Natural killer cell (primary cell): ENCODE measurements at places on chromosomes 7 and 10. TPM values are rescaled to one million over a fixed set of nuclear protein-coding genes. Genes with fewer than 3 reads are reported as not detected.

The ANXA8L1 gene
- total RNA-seq: not detected

DNA sequence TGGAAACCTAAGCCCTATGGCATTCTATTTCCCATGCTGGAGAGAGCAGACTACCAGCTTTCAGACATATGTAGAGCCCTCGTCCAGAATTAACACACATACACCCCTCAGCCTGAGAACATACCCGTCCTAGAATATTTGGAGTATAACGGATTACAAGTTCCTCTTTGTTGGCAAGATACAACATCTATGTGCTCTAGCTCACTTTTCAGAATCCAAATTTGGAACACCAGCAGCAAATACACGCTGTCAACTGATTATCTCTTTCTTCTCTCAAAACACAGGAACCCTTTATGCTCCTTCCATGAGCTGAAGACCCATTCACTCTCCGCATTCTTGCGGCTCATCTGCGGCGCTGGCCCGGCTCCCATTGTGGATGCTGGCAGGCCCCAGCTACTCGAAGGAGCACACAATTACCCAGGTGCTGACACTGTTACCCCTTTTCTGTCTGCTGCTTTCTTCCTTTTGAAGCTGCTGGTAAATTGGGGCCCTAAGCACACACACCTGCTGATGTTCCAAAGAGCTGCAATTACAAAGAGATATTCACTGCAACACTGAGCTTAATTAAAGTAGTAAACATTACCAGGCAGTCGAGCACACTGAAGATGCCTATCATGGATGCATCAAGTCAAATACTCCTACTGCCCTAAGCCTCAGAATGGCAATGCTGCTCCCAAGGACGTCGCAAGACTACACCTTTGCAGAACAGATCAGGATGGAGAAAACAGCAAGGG is 70.0 kb downstream of the VOPP1 start:
- peaks cover 8% of the 10 kb centered on the region for H3K36me3 ChIP-seq
- H3K27ac ChIP-seq: no peak overlapping the region
- no peak overlapping the region for H3K4me3 ChIP-seq
- DNase-seq: no peak

DNA sequence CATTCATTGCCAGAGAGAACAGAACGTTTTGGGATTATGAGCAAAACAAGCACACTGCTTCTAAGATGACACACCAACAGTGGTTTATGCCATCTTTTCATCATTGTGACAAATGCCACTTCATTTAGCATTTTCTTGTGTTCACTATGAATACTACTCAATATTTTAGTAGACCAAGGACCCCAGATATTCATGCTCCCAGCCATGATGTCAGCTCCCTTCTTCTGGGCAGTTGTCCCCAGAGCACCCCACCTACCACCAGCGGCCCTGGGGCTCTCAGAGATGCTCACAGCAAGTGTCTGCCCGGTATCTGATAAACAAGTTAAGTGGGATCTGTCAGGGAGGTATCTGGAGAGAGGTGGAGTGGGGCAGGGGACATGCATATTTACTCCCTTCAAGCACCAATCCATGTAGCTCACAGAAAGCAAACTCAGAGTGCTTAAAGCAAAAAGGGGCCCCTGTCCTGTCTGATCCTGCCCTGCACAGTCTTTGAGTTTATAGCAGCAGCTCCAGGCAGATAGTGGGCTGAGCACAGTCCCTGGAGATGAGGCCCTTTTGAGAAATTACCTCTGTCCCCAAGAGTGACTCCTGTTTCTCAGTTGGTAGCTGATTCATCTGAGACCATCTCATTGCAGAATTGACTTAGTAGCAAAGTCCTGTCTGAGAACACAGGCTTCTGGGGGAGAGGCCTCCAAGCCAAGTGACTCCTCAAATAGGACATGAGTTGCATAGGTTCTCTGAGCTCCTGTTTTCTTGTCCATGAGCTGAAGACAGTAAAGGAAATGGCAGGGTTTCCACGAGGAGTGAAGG is 281.8 kb upstream of the KLF6 start:
- no peaks in the 10 kb centered on the region for H3K36me3 ChIP-seq
- no peak for DNase-seq
- no peak overlapping the region for H3K27ac ChIP-seq
- H3K4me3 ChIP-seq: no peak overlapping the region
- H3K4me1 ChIP-seq: no peaks in the 10 kb centered on the region
- no peaks in the 10 kb centered on the region for H3K27me3 ChIP-seq

The C10orf90 gene
- not detected for total RNA-seq

The CCDC146 gene
- 24.0 TPM for total RNA-seq

DNA sequence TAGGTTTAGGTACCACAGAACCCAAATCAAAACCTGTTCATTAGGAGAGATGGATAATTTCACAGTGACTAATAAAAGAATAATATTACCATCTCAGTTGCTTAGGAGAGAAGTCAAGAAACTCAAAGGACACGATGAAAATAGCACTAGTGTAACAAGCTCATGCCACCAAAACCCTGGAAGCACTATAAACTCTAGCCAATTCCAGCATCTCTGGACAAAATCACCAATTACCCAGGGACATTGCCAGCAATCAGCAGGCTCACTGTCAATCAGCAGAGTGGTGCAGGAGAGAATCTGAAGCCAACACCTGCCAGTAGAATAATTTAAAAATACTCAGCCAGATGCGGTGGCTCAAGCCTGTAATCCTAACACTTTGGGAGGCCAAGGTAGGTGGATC is 88.9 kb downstream of the ARMH3 start:
- no peak for DNase-seq
- H3K27me3 ChIP-seq: no peaks in the 10 kb centered on the region
- H3K4me3 ChIP-seq: no peak overlapping the region
- H3K27ac ChIP-seq: no peak overlapping the region
- peaks cover 24% of the 10 kb centered on the region for H3K36me3 ChIP-seq
- H3K4me1 ChIP-seq: no peaks in the 10 kb centered on the region

The GRID2IP gene
- total RNA-seq: 0.45 TPM

DNA sequence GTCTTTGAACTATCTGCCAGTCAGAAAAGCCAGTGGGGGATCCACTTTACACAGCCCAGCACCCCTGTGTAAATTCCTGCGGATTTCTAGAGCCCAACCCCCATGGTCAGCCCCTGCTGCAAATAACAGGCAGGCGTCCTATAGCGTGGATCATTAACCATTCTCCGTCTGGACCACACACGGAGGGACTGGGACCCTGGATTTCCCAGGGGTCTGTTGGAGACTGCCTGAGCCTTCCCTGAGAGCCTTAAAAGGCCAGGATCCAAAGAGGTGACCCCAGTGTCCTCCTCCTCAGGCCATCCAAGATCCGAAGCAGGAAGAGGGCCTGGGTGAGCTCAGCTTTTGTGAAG is 11.2 kb upstream of the GRID1 start:
- no peak for DNase-seq
- no peak overlapping the region for H3K4me3 ChIP-seq

GRCh38 chr7:134539380-134540004 is 9.4 kb upstream of the AKR1B15 start:
- H3K27me3 ChIP-seq: no peaks in the 10 kb centered on the region
- H3K27ac ChIP-seq: no peak overlapping the region
- no peak overlapping the region for H3K4me3 ChIP-seq

GRCh38 chr10:132575320-132576201 is 38.0 kb downstream of the INPP5A start:
- no peak for DNase-seq
- peak overlapping the region; percentile 53 for H3K27ac ChIP-seq
- H3K27me3 ChIP-seq: no peaks in the 10 kb centered on the region
- peaks cover 69% of the 10 kb centered on the region for H3K4me1 ChIP-seq
- no peaks in the 10 kb centered on the region for H3K36me3 ChIP-seq

DNA sequence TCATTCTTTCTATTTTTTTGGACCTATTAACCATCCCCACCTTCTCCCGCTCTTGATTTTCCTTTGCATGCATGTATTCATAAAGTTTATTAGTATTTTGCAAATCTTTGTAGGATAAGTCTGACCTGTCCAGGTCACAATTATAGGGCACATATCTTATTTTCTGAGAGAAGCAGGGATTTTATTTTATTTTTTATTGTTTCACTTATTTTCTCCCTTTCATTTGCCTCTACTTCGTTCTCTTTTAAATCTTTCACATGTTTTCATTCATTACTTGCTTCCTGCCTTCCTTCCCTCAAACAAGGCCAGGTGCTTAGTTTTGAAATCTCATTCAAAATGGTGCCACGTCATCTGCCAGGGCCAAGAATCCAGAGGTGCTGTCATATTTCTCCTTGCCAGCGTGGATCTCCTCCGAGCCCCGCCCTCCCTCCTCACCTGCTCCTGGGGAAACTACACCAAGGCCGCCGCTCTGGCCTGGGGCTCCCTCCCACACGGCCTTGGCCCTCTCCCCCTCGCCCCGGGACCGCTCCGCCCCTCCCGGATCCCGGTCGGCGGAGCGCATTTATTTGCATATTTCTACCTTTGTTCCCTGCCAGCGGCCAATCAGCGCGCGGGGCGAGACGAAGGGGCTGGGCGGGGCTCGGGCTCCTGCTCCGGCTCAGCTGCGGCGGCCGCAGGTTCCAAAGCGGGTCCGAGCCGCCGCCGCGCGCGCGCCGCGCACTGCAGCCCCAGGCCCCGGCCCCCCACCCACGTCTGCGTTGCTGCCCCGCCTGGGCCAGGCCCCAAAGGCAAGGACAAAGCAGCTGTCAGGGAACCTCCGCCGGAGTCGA is at the start of gene TSPAN13:
Gene TSPAN13 (plus strand): TSS at position 654 of the 830 bp plus-strand sequence. CDS start 213 bp downstream, outside the sequence.
- DNase-seq: peak; percentile 29
- no peaks in the 10 kb centered on the region for H3K36me3 ChIP-seq
- no peak within 1 kb of the TSS for H3K27ac ChIP-seq

DNA sequence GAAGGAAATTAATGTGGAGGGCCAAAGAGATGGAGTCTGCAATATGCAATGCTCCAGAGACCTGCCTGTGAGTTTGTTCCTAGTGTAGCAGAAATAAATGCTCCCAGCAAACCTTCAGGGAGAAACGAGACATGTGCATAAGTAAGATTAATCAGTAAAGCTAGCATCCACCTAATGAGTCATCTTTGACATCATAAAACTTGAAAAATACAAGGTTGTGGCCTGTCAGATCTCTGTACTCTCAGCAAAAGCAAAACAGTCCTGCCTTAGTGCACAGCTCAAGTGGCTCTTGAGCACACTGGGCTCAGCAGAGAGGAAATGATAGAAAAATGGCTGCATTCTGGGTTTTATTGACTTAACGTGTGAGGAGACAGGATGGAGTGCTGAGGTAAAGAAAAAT is 32.5 kb upstream of the ERCC6 start:
- no peaks in the 10 kb centered on the region for H3K36me3 ChIP-seq
- no peaks in the 10 kb centered on the region for H3K27me3 ChIP-seq
- no peak overlapping the region for H3K4me3 ChIP-seq

DNA sequence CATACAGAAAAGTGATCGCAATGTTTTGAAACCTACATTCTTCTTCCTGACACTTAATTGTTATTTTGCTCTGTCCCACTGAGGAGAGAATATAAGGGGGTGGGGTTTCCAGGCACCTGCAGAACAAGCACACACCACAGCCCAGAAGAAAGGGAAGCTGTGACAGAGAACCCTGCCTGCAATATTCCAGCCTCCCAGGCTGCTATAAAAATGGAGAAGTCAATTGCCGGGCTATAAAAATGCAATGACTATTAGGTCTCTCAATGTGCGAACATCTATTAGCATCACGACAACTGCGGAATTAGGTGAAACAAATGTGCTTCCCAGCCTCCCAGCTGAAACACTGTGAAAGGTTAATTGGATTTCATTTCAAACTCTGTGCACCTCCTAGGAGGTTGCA is 145.3 kb upstream of the FRMD4A start:
- H3K4me1 ChIP-seq: no peaks in the 10 kb centered on the region
- no peak for DNase-seq
- H3K27ac ChIP-seq: no peak overlapping the region
- peaks cover 3% of the 10 kb centered on the region for H3K27me3 ChIP-seq
- H3K36me3 ChIP-seq: no peaks in the 10 kb centered on the region

DNA sequence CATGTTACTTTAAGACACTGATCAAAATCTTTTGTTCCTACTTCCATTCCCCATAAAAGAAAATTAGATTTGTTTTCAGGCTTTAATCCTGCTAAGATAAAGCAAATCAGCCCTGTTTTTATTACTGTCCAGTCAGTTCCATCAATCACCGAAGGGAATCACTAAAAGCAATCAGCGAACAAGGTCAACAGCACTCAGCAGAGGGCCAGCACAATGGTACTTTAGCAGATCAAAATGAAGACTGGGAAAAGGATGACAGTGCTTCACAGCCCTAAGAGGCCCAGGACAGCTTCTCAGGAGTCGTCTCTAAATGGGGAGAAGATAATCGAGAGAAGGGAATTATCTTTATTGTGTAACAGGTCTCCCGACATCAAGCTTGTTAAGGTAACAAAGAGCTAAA is 32.7 kb downstream of the SEM1 start:
- H3K27me3 ChIP-seq: no peaks in the 10 kb centered on the region
- no peak overlapping the region for H3K27ac ChIP-seq
- DNase-seq: no peak
- H3K36me3 ChIP-seq: peaks cover 10% of the 10 kb centered on the region
- H3K4me3 ChIP-seq: no peak overlapping the region
- no peaks in the 10 kb centered on the region for H3K4me1 ChIP-seq

The SPOCK2 gene
- 258 TPM for total RNA-seq

GRCh38 chr7:53744403-53744760 is 708.9 kb downstream of the POM121L12 start:
- no peaks in the 10 kb centered on the region for H3K36me3 ChIP-seq
- no peak for DNase-seq
- no peaks in the 10 kb centered on the region for H3K27me3 ChIP-seq
- H3K4me1 ChIP-seq: no peaks in the 10 kb centered on the region

- no peak overlapping the region for H3K27ac ChIP-seq
- no peaks in the 10 kb centered on the region for H3K4me1 ChIP-seq
- H3K36me3 ChIP-seq: no peaks in the 10 kb centered on the region
- no peak overlapping the region for H3K4me3 ChIP-seq
Measured at GRCh38 chr7:29300026-29300480, 105.5 kb downstream of the CHN2 start.

The DUSP5 gene
- total RNA-seq: 98.9 TPM

DNA sequence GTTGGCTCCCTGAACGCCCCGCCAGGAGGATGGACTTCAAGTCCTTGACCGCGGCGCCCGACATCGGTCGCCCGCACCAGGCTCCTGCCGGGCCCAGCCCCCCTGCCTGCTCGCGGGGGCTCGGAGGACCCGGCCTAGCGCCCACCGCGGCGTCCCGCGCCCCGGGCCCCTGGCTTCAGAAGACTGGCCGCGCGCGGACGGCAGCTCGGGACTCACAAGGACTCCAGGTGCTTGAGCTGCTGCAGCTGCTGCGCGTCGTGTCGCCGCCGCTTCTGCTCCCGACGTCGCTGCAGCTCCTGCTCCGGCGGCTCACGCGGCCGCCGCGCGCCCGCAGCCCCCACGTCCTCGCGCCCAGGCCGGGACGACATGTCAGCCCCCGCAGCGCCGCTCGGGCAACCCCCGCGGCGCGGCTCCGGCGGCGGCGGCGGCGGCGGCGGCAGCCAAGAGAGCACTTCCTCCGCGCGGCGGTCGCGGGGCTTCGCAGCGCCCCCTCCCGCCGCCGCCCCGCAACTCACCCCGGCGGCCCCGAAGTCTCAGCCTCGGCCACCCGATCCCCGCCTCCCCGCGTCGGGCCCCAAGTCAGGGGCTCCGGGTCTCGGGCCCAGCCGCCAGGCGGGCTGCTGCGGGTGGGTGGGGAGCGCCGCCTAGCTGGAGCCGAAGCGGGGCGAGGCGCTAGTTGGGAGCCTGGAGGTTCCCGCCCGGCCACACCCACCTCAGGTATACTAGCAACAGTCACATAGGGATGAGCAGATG is at the start of gene RP9:
Gene RP9 (minus strand): TSS at position 400 of the 753 bp plus-strand sequence. CDS start 32 bp downstream, at position 368.
- H3K4me3 ChIP-seq: peak within 1 kb of the TSS; percentile 59
- DNase-seq: peak; percentile 74
- H3K36me3 ChIP-seq: no peaks in the 10 kb centered on the region
- peak within 1 kb of the TSS; percentile 51 for H3K27ac ChIP-seq
